ENCODE measurements at places on chromosomes 7 and 10.

DNA sequence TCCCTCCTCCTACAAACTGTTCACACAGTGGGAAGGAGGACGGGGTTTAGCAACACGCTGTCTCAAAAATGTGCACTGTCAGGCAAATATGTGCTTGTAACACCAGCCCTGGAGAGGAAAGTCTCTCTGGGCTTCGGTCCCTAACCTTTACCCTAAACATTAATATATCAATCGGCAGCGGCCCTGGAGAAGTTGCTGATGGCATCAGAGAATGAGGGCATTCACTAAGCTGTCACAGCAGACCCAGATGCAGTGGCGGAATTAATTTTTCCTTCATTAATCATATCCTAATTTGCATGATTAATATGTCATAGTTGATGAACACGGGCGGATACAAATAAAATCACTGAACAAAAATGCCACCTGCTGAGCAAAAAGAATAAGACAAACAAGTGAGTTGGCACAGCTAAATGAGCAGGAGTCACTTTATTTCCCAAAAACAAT lies 45.2 kb upstream of the INSIG1 start:
- DNase-seq: no peak

GRCh38 chr10:94673614-94674321 lies 9.8 kb upstream of the CYP2C18 start:
- DNase-seq: no peak

- DNase-seq: no peak
Measured at GRCh38 chr10:68603766-68604165, 43.6 kb downstream of the TET1 start.

GRCh38 chr10:97571622-97572021 lies 957 bp upstream of the ANKRD2 start:
- DNase-seq: no peak

GRCh38 chr7:2524808-2525657 lies 5.5 kb downstream of the LFNG start:
- no peak for DNase-seq

DNA sequence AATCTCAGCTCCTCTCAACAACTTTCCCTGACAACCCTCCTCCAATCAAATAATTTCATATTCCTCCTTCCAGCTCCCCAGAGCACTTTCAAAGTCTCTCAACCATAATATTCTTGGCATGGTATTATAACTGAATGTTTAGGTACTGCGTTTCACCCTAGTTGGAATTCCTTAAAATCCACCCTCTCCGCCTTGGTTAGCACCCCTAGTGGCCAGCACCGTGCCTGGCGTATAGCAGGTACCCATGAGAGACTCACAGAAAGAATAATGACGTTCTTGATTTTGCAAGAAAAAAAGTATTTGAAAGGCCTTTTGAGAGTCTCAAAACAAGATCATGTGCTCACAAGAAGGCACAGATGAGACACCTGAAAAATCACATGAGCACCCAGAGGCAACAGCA lies 50.9 kb downstream of the GLI3 start:
- DNase-seq: peak; percentile 2

DNA sequence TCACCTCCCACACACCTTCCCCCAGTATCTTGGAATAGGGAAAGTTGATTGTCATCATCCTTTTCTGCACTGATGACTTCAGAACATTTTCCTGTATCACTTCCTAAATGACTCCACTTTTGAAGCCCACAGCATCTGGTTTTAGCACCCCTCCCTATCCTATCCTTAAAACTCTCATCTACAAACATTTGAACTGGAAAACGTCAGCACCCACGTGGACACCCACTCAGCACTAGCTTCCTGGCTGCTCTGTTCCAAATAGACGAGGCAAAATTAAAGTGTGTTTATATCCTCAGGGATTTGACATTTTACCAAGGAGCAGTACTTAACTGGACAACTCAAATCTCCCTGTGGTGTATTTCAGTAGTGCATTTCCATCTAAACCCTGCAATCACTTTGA lies 73.9 kb downstream of the REEP3 start:
- DNase-seq: no peak

DNA sequence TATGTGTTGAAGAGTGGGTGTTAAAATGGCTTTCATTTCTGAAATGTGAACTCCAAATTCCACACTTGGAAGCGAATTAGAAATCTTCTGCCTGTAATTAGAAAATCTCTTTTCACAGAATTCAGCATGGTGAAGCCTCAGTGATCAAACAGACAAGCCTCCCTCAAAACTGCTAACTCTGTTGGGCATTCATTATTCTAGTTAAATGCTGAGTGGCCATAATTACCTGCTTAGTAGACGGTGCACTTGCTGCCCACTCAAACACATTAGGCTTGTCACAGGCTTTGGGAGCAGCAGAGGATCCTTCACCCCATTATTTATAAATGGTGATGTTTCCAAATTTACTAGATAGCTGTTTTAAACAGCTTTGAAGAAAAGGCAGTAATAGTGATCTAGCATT lies 177.2 kb upstream of the PCLO start:
- no peak for DNase-seq

- no peak for DNase-seq
Measured at GRCh38 chr7:130899071-130899560, 165.1 kb upstream of the KLF14 start.

Data from OCI-LY7 (cell line).